Stimulated activated CD8-positive, alpha-beta memory T cell treated with anti-CD3 and anti-CD28 coated beads, Interleukin-2, amount 100 ng/mL, for 1 hour (primary cell): ENCODE measurements at places on chromosomes 16 and 17.

DNA sequence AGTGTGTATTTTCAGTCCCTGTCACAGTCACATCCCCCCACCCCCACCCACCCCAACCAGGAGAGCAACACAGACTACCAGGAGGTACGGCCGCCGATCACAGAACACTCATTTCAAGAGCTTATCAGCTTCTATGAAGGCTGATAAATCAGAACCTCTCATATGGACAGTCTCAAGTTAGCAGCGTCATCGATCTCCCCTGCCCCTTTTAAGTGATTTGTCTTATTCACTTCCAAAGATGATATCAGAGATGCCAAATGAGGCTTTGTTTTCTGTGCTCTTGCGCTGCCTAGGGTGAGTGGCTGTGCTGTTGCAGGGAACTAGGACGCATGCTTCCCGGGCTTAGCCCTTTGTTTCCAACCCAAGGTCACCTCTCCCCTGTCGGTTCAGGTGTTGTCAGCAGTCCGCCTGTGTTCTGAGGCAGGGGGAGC lies 26.8 kb upstream of the PMFBP1 start:
- DNase-seq, result no peak

DNA sequence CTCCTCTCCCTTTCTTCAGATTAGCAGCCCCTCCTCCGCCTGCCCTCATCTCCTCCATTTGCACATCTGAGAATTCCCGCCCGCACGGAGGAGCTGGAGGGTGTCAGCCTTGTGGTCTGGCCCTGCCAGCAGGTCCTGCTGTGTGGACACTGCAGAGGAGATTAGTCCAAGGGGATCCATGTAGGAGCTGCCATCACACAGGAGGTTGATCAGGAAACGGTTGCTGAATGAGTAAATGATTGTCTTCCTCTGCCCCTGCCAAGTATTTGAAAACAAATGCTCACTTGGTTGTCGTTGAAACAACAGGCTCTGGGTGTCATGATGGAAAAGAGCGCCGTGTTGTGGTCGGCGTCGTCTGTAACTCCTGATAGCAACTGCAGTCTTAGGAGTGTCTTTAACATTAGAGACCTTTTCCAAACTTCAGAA lies 63.8 kb upstream of the CHMP6 start:
- DNase-seq, result no peak

- no peak for DNase-seq
Measured at GRCh38 chr16:14088155-14088753, 17.1 kb downstream of the MRTFB start.

DNA sequence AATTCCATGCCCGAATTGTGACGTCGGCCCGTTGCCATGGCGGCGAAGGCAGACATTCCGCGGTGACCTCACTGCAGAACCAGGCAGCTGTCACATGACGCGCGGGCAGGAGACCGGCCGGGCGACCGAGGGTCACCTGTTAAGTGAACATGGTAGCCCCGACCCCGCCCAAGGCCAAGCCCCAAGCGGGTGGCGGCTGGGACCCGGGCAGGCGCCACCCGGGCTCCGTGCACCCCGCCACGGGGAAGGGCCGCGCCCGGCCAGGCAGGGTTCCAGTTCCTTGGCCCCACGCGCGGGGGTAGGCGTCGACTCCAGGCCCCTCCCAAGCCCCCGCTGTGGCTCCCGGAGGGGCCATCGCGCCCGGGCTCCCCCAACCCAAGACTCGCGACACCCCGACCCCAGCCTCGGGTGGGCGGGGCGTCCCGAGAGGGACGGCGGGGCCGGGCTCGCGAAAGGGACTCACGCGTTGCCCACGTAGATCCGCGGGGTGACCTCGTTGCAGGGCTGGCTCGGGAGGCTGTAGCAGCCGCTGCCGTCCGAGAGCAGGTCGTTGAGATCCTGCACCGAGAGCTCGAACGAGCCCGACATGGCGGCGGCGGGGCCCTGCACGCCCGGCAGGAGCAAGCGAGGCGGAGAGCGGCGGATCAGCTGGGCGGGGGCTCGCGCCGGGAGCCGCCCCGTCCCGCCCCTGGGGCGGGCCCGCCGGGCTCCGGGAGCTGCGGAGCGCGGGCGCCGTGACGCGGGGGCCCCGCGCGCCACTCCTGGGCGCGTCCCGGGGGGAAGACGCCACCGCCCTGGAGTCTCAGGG lies at the start of gene DUSP3:
Gene DUSP3 (minus strand): TSS at position 641 of the 808 bp plus-strand sequence. CDS start 53 bp downstream, at position 588.
- DNase-seq, result peak; percentile 46

GRCh38 chr17:82884341-82884969 lies 44.6 kb upstream of the ZNF750 start:
- DNase-seq, result no peak

DNA sequence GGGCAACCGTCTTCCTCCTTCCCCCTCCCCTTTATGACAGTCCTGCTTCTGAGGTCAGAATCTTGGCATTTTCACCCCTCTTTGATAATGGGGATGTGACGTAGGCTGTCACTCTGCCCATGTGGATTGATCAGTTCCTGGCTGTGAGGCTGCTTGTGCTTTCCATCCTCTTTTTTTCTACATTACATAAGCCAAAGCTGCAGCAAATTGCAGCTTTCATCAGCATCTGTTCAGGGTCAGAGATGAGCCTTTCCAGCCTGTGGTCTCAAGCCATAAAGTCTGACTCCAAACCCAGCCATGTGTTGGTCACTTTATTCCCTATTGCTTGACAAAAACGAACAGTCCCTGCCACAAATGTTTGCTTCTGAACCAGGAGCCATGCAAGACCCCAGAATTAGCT lies 535.1 kb downstream of the CDH11 start:
- no peak for DNase-seq

GRCh38 chr16:598823-599739 lies 9.2 kb downstream of the RAB40C start:
- DNase-seq, result no peak

DNA sequence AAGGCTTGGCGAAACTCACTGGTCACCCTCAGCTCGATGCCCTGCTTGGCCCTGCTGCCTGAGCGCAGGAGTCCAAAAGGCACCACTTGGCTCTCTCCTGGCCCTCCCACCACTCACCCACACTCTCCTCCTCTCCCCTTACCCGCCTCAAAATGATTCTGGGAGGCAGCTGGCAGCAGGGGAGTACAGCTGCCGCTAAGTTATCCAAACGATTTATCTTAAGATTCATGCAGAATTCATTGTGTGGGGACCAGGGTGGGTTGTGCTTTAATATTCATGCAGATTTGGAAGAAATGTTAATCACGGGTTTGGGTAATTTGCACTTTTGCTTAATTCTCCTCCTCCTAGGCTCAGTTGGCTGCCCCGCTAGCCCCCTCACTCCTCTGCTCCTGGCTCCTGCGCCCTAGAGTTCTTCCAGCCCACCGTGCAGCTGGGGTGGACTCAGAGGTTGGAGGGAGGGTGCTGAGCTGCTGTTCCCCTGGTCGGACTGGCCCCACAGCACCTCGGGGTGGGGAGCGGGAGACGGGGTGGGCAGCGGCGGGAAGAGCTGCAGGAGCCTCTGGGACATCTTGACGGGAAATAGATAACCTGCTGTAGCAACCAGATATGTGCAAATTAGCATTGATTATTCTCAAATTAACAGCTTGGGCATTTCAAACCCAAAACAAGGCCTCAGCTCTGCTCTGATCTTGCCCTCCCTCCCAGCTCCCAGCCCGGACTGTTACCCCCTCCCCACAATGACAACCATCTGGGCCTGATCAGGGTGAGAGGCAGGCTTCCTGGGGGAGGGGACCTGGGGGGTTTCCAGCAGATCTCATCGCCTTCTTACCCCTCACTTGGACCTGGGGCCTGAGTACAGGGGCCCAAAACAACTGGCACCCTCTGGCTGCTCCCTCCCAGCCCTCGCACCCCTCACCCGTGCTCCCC lies 122.6 kb upstream of the RPL38 start:
- no peak for DNase-seq
